ENCODE measurements at places on chromosomes 11 and 22.

DNA sequence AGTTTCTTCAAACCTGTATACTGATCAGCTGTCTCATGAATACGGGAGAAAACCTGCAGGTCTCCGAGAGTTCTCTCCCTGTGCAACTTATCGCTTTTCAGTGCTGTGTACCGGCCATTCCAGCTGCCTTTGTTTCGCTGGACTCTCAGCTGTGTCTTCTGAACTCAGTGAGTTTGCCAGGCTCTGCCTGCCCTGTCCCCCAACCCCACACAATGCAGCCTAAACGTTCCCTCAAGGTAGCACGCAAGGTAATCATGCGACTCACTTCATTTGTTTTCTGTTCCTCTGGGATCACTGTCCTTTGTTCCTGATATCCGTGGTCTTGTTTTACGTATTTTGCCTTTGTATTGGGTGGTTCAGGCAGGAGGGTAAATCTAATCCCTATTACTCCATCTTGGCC is 13.5 kb downstream of the RBM7 start:
- DNase-seq = no peak

DNA sequence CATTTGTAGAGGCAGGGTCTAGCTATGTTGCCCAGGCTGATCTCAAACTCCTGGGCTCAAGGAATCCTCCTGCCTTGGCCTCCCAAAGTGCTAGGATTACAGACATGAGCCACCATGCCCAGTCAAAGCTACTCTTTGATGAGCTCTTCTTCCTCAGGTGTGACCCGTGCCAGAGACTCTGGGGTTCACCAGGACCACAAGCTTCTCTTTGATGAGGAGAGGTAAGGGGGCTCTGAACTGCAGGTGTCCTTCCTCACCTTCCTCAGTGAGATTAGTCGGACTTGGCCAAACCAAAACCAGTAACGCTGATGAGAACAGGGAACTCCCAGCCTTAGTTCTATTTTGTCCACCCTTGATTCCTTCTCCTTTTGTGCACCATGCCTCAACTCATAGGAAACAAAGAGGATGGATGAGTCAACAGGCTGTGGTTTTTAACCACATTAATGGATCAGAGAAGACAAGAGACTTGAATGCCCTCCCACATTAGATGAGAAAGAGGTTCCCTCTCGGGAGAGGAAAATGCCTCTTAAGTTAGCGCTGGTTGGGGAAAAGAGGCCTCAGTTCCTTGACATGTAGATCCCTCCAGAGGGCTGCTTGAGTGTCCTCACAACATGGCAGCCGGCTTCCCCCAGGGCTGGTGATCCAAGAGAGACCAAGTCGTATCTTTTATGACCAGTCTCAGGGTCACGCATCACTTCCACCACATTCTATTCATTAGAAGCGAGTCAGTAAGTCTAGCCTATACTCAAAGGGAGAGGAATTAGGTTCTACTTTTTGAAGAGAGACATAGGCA is 25.7 kb upstream of the CTR9 start:
- no peak for DNase-seq

GRCh38 chr11:67370351-67371076 is 2.9 kb downstream of the CLCF1 start:
- no peak for DNase-seq

DNA sequence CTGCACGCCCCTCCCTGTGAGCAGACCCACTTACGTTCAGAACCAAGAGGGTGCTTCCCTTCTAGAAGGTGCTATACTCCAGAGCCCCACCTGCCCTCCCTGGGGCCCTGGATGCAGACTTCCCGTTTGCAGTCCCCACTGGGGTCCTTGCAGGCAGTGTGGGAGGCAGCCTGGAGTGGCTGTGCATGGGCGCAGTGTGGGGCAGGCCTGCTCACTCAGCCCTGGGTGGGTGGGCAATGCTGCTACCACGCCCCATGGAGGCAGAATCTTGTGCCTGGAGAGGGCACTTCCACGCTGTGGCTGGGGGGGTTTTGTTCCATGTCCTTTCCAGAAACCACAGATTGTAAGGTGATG is 116.2 kb downstream of the KCNQ1OT1 start:
- peak; percentile 67 for DNase-seq

GRCh38 chr22:40334060-40334459 is 12.2 kb upstream of the ADSL start:
- no peak for DNase-seq

GRCh38 chr11:78643676-78644056 is 69.0 kb upstream of the NARS2 start:
- DNase-seq = no peak

DNA sequence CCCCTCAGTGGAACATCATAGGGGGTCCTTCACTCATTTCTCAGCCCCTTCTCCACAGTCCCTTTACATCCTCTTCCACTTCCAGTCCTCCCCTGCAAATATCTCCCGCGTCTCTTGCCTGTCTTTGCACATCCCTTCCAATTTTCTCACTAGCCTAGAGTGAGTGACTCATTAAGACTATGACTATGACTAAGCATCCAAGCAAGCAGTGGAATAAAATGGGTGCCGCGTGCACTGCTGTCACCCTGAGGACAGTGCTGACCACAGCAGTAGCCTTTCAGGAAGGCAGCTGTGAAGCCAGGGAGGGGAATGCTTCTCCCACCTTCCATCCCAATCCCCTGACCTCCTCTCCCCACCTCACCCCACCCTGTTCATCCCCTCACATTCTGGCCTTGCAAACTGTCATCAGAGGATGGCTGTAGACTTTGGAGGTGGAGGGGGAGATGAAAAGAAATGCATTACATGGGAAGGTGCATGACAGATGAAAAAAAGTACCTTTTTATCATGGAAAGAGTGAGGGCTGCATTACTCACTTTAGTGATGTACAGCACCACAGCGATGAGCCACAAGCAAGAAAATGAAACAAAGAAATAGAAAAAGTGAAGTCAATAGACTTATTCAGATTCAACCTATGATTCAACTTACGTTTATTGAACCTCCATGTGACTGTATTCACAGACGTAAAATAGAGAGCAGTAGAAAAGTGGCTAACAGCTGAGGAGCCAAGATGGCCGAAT is 948.2 kb downstream of the NTM start:
- no peak for DNase-seq

- no peak for DNase-seq
Observed at GRCh38 chr11:83363312-83363711, 77.1 kb upstream of the CCDC90B start.

GRCh38 chr11:86301742-86302091 is 323 bp upstream of the HIKESHI start:
- no peak for DNase-seq

GRCh38 chr22:26436903-26437515 is 7.9 kb downstream of the ASPHD2 start:
- DNase-seq = no peak

DNA sequence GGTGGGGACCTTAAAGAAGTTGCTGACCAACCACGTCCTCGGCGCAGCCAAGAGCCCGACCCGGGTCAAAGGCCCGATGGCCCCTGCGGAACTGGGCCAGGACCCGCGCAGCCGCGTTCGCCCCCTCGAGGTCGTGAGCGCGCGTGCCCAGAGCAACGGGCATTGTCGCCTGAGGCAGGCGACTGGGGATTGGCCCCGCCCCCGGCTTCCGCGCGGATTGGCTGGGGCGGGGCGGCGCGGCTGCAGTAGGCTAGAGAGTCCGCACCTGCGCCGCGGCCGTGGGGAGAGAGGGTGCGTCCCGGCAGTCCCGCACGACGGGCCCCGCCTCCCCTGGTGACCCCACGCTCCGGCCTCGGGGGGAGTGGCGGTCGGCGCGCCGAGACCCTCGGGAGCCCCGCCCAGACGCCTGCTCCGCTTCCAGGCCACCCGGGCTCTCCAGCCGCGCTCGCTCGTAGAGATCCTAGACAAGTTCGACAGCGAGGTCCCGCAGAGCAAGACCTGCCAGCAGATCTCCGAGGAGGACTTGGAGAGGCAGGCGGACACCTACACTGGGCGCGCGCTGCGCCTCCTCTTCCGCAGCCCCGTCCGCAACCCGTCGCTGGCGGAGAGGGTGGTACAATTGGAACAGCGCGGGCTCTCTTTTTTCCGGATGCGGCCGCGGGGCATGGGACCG is 8.3 kb upstream of the PPIL2 start:
- DNase-seq = peak; percentile 85

DNA sequence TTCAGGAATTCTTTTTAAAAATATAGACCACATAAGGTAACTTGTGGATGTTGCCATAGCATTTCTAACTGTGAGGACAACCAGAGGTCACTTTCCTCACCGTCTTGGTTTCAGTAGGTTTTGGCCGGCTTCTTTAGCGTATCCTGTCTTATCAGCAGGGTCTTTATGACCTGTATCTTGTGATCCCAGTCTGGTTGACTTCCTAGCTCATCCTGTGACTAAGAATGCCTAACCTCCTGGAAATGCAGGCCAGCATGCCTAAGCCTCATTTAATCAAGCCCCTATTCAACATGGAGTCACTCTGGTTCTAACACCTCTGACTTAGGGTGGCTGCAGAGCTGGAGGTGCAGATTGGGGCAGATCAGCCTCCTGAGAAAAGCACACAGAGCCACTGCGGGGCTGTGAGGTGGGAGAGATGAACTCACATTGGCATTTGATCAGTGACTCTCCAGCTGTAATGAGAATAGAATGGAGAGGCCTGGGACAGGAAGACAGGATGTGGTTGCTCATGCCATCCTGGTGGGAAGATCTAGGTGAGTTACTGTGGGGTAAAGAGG is 41.1 kb upstream of the TOP3B start:
- DNase-seq = no peak

DNA sequence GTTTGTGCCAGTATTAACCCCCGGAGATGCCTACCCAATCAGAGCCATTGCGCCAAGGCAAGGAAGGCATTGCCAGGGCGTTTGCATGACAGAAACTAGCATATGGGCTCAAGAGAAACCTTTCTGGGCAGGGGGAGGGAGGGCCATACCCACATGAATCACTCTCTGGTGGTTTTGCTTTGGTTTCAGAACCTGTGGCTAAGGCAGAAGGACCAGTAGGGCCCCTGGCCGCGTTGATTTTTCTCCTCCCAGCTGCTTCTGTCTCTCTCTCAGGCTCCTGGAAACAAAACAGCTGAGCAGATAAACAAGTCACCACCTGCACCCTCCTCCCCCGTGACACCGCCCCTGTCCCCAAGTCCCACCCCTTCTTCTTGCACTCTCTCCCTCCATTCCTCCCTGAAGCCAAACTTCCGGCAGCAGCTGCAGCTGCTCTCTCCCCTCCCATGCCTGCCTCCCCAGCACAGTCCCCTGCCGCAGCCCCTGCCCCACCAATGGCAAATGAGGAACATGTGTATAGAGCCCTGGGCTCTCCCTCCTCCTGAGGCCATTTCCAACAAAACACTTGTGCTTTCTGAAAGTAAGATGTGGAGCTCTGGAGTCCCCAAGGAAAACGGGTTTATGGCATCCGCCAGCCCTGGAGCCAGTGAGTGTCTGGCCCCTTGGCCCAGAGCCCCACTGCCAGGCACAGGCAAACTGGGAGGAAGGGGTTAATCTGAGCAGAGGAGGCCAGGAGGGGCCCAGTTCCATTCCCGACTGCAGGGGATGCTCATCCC is 39.0 kb upstream of the ADA2 start:
- no peak for DNase-seq

DNA sequence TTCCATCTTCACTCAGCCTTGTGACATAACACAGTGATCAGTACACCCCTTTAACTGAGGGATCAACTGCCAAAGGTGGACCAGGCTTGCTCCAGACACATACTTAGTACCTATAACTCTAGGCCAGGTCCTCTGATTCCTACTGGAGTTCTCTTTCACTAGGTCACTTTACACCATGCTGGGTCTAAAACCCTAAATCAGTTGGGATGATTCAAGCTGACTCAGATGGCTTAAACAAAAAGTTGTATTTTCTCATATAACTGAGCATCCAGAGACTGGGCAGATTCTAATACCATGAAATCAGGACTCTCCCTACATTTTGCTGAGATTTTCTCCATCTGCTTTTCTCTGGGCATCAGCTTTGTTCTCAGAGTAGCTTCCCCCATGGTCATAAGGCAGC is 26.0 kb upstream of the FLI1 start:
- no peak for DNase-seq

GRCh38 chr22:25025491-25026400 is 73.2 kb downstream of the KIAA1671 start:
- no peak for DNase-seq

- no peak for DNase-seq
Observed at GRCh38 chr11:1163911-1164735, 6.4 kb downstream of the MUC5AC start.

DNA sequence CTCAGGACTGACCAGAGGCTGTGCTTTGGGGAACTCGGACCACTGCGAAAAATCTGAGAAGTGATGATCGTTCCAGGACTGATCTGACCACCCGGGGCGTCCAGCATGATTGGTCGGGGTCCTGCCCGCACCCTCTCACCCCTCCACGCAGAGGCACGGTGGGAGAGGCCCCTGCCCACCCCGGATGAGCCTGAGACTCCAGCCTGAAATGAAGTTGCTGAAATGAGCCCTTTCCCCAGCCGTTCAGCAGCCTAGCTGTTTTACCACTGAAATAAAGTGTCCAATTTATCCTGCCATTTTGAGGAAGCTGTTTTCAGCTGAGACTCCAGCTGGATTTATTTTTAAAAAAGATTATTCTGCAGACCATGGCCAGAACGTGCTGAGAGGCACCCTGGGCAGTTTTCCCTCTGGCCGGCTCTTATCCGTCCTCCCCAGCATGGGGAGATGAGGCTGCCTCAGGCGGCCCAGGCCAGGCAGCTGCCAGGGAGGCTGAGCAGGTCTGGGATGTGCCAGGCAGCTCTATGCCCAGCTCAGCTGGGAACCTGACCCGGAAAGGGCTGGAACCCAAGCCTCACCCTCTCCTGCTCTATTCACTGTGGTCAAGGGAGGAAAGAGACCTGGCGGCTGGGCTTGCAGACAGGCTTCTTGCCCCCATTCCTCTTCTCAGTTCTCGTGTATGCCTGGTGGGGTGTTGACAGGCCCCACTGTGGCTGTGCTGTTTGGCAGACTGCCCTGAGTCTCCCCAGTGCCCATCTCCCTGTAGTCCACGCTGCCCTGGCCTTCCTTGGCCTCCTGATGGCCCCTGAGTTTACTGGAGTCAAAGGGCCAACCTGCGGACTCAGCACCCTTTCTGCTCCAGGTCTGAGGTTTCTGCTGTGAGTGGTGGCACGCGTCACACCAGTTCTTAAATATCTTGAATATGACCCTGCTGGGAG is 161.0 kb upstream of the B3GAT1 start:
- no peak for DNase-seq

- DNase-seq = no peak
Observed at GRCh38 chr11:102309621-102310541, 7.4 kb upstream of the BIRC3 start.

DNA sequence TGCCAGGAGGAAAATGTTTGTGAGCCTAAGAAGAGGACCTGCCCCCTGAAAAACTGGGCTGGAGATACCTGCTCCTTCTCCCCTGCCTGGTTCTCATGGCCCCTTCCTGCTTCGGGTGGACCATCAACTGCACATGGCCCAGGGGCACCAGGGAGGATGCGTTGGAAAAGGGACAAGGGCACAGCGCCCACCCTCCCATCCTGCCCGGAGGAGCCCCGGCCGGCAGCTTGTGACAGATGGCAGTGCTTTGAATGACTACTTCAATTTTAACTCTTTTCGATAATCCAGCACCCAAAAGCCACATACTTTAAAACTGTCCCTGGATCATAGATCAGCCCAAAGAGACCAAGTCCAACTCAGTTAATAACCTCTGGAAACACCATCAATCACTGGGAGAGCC is 135.8 kb upstream of the NECTIN1 start:
- DNase-seq = no peak
